Activated CD4-positive, alpha-beta memory T cell treated with anti-CD3 and anti-CD28 coated beads, Interleukin-2, amount 10 ng/mL, durations not matched to agents 7 days and 5 days (primary cell): ENCODE measurements at places on chromosomes 2 and 18. TPM values are rescaled to one million over a fixed set of nuclear protein-coding genes. Genes with fewer than 3 reads are reported as not detected.

GRCh38 chr2:10720306-10720705, 1.1 kb upstream of the ATP6V1C2 start:
- H3K27me3 ChIP-seq, result peaks cover 58% of the 10 kb centered on the region
- no peak for DNase-seq
- H3K27ac ChIP-seq, result no peak overlapping the region
- no peaks in the 10 kb centered on the region for H3K36me3 ChIP-seq
- no peak overlapping the region for H3K4me3 ChIP-seq

- H3K27me3 ChIP-seq, result no peaks in the 10 kb centered on the region
- H3K4me3 ChIP-seq, result no peak overlapping the region
- H3K4me1 ChIP-seq, result peaks cover 6% of the 10 kb centered on the region
- DNase-seq, result no peak
- H3K27ac ChIP-seq, result no peak overlapping the region
These were observed 22.2 kb upstream of the ASNSD1 start for GRCh38 chr2:189639007-189639609.

Gene UGT1A8
- not detected for total RNA-seq

- H3K4me1 ChIP-seq, result peaks cover 63% of the 10 kb centered on the region
- H3K36me3 ChIP-seq, result peaks cover 62% of the 10 kb centered on the region
- no peak overlapping the region for H3K4me3 ChIP-seq
- no peaks in the 10 kb centered on the region for H3K27me3 ChIP-seq
- DNase-seq, result no peak
- H3K27ac ChIP-seq, result peak overlapping the region; percentile 56
These were observed 46.2 kb downstream of the CAB39 start for GRCh38 chr2:230758566-230759480.

- DNase-seq, result no peak
- H3K36me3 ChIP-seq, result no peaks in the 10 kb centered on the region
- H3K4me3 ChIP-seq, result no peak overlapping the region
- no peaks in the 10 kb centered on the region for H3K27me3 ChIP-seq
These were observed 91.5 kb downstream of the GALNT13 start for GRCh38 chr2:153963256-153963655.

- H3K36me3 ChIP-seq, result peaks cover 27% of the 10 kb centered on the region
- no peak overlapping the region for H3K4me3 ChIP-seq
- H3K4me1 ChIP-seq, result peaks cover 23% of the 10 kb centered on the region
- DNase-seq, result no peak
These were observed 19.0 kb downstream of the PASK start for GRCh38 chr2:241130316-241130715.

Gene TRIM43B
- not detected for total RNA-seq

- H3K27me3 ChIP-seq, result peaks cover 10% of the 10 kb centered on the region
- DNase-seq, result no peak
- no peak overlapping the region for H3K4me3 ChIP-seq
- H3K27ac ChIP-seq, result no peak overlapping the region
These were observed 3.9 kb downstream of the BOD1L2 start for GRCh38 chr18:57150828-57151227.
